ENCODE measurements at places on chromosomes 5 and 9. TPM values are rescaled to one million over a fixed set of nuclear protein-coding genes. Genes with fewer than 3 reads are reported as not detected.

Gene ADGRV1
- total RNA-seq: 0.39 TPM

GRCh38 chr5:170154744-170155143 is 49.0 kb downstream of the FOXI1 start:
- no peak for DNase-seq

Gene SLC46A2
- 0.22 TPM for total RNA-seq

Gene ANKRD33B
- total RNA-seq: 34.7 TPM

Gene CTSL
- total RNA-seq: 102 TPM

GRCh38 chr5:179867079-179867465 is 8.5 kb upstream of the MRNIP start:
- no peak for DNase-seq

- no peak for DNase-seq
Measured at GRCh38 chr9:22454016-22454415, 7.4 kb downstream of the DMRTA1 start.

- DNase-seq: no peak
Measured at GRCh38 chr9:11135851-11136250, 523.0 kb upstream of the PTPRD start.

DNA sequence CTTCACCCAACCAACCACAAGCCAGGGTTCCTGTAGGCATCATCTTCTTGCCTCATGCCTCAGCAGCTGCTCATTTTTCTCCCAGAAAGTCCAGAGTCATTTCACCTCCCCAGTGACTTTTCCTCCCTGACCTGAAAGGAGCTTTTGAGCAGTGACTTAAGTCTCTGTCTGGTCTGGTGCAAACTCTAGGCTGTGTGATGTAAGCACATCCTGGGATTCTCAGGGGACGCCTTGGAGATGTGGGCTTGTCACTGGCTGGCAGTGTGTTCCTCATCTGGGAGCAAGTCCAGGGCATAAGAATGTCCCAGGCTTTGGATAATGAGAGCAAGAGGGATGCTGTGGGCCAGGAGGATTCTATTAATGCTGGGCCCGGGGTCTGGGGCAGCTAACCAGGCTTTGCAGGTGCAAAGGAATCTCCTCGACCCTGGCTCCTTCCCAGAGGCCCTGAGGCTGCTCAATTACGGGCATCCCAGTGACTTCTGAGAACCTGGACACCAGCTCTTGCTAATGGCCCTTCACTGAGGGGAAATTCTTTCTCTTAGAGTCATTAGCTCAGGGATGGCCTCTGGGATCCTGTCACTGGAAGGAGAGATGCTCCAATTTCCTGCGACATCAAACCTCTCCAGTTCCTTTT is 211.0 kb upstream of the PANK3 start:
- peak; percentile 18 for DNase-seq

DNA sequence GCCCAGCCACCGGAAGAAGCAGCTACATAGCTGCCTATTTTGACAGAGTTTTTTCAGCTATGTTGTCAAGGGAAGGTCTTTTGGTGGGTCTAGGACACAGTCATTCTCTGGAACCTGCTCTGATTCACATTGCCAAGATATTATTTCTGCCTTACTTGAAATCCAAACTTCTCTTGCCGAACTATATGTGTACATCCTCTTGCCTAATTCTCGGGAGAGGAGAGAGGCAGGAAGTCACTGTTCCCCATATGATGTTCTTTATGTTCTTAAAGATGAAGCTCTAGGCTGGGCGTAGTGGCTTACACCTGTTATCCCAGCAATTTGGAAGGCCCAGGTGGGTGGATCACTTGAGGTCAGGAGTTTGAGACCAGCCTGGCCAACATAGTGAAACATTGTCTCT is 8.6 kb downstream of the TMEM252 start:
- no peak for DNase-seq

GRCh38 chr5:154107010-154107409 is 68.2 kb downstream of the MFAP3 start:
- no peak for DNase-seq

Gene PAPPA
- total RNA-seq: 1.0 TPM

Gene CYLC2
- total RNA-seq: not detected

GRCh38 chr9:129309041-129309430 is 131.0 kb upstream of the IER5L start:
- DNase-seq: no peak
